Right ventricle myocardium inferior (tissue), 1 donor: ENCODE measurements at places on chromosomes 7 and 10. TPM values are rescaled to one million over a fixed set of nuclear protein-coding genes. Genes with fewer than 3 reads are reported as not detected.

DENND2A gene
- 15.0 TPM for total RNA-seq

GRCh38 chr10:4011136-4011812, 226.3 kb upstream of the KLF6 start:
- DNase-seq: no peak

TUBB8 gene
- total RNA-seq: not detected

DNA sequence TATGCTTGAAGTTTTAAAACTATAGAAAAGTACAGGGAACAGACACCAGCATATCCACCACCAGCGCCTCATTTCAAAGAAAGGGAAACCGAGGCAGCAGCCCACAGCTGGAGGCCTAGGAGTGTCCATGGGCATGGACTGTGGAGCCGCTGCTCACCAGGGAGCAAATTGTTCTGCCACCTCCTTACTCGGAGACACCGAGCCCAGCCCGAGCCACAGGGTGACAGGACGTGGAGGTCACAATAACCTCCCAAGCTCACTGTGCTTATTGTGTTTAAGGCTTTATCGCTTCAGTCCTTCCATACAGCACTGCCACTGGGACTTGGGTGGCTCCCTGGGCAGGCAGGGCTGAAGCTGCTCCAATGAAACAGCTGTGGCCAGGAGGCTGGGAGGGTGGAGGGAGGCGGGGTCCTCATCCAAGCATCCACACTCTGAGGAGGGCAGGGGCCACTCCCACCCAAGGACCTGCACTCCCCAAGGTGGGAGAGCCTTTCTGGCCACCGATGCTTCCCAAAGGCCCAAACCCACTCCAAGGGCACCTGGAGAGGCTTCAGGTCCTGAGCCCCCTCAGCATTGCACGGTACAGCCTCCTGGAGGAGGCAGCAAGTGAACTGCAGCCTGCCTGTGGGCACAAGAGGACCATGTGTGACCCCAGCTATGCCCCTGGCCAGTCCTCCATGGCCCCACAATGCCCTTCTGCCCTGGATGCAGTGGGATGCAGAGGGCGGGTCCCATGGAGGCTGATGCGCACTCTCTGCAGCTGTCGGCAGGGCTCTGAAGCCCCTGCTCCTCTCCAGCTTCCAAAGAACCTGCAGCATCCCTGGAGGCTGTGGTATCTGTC, 38.7 kb upstream of the RET start:
- no peak for DNase-seq

GRCh38 chr10:95742485-95742884, 13.5 kb upstream of the ENTPD1 start:
- DNase-seq: no peak

SDK1 gene
- total RNA-seq: 2.3 TPM

DNA sequence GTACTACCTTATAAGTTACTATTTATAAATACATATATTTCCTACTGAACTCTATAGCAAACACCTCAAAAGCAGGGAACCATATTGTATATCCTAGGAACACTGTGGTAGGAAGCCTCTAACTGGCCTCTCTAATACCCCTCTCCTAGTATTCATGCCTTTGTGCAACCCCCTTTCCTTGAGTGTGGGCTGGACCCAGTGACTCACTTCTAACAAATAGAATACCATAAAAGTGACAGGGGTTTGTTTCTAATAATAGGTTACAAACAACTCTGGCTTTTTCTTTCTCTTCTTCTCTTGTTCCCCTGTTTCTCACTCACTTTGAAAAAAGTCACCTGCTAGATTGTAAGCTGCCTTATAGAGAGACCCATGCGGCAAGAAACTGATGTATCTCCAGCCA, 51.6 kb upstream of the MACC1 start:
- DNase-seq: no peak

DNA sequence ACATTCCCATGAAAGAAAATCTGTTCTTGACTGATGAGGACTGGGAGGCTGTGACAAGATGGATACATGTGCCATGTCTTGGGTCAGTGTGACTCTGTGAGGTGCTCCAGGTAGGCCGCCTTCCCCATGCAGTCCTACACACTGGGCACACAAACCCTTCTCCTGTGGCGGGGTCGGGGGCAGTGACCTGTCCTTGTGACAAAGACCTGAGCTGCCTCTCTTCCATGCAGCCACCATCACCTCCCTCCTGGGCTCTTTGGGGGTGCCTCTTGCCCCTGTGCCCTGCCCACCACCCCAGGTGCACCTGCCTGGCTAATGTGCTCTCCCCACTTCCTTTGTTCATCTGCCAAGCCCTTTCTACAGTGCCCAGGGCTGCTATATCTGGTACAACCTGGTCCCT, 35.7 kb upstream of the DMBT1 start:
- DNase-seq: no peak

GRCh38 chr7:135239263-135239662, 5.6 kb downstream of the STRA8 start:
- DNase-seq: no peak

DNA sequence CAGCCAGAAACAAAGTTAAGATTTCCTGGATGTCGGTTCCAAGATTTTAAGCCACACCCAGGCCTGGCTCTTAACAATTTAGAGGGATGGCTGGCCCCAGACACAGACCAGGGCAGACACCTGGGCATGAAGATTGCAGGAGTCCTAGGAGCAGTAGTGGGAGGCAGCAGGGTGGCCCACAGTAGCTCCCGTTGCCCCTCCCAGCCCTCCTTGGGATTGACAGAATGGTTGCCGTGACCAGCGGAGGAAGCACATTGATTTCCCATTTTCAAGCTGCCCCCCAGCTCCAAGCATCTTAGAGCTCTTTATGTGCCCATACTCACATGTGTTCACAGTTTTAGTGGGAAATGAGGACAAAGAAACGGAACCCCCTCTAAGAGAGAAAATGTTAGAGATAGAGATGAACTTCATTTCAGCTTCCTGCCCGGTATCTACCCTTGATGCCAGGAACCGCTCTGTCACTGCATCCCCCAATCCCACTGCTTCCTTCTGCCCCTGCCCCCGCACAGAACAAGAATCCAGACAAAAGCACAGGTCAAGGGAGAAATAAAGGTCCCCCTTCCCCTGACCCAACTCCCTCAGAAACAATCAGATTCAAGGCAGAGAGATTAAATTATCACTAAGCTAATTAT, 101.1 kb downstream of the PLXNA4 start:
- DNase-seq: no peak

CNTNAP2 gene
- 0.65 TPM for total RNA-seq

DNA sequence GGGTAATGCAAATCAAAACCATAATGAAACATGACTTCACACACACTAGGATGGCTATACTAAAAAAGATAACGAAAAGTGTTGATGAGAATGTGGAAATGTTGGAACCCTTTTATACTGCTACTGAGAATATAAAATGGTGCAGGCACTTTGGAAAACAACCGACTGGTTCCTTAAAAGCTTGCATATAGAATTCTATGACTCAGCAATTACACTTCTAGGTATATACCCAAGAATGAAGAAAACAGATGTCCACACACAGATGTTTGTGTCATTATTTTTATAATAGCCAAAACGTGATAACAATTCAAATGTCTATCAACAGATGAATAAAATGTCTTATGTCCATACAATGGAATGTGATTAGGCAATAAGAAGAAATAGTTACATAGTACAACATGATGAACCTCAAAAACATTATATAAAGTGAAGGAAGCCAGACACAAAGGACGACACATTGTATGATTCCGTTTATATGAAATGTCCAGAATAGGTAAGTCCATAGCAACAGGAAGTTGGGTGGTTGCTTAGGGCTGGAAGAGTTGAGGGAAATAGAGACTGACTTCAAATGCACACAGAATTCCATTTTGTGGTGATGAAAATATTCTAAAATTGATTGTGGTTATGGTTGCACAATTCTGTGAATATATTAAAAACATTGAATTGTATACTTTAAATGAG, 148.3 kb upstream of the PHYHIPL start:
- no peak for DNase-seq

MUC3A gene
- total RNA-seq: 0.51 TPM

PAPOLB gene
- 0.08 TPM for total RNA-seq

GRCh38 chr10:80861882-80862281, 324.2 kb downstream of the SH2D4B start:
- no peak for DNase-seq

ACTL6B gene
- not detected for total RNA-seq

DNA sequence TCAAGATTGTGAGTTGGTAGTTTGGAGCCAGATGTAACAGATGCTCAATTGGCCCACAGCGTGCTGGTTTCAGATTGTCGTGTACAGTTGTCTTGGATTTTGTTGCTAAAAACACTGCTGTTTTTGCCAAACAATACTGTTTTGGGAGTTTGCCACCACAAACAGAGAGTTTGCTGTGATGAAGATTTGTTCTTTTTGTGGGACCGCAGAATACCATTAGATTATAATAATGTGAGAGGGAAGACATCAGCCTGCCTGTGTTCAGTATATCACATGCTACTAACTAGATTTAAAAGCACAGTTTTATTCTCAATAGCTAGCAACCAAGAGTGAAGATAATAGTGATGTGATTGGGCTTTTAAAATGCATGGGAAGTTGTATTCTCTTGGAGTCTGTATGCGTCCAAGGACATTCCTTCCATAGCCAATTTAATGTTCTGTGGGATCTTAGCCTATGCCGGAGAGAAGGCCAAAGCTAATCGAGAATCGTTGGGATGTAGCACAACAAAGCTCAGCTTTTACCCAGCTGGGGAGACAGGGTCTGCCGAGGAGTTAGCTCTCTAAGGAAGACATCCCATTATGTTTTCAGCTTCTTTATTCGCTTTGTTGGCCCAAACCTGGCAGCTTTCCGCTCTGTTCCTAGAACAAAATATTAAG, 18.7 kb upstream of the ITGA8 start:
- DNase-seq: no peak

GRM3 gene
- total RNA-seq: not detected

DNA sequence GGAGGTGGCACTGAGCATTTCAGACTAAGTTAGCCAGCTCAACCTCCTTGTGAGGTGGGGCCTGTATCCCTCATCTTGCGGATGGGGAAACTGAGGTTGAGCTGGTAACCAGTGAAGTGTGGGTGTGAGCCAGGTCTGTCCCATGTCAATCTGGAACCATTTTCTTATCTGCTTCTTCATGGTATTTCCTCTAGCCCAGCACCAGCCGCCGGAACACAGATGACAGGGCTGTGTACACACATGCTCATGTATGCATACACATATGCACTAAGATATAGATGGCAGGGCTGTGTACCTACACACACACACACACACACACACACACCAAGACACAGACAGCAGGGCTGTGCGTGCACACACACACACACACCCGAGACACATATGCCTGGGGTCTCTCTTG, 18.5 kb downstream of the RAMP3 start:
- no peak for DNase-seq

- DNase-seq: no peak
These were observed 19.4 kb upstream of the IL15RA start for GRCh38 chr10:5996696-5997095.

CRHR2 gene
- total RNA-seq: 0.35 TPM

TSPAN13 gene
- 16.7 TPM for total RNA-seq

GRCh38 chr7:3380886-3381685, 80.0 kb downstream of the SDK1 start:
- no peak for DNase-seq

HELLS gene
- 2.3 TPM for total RNA-seq

- DNase-seq: no peak
These were observed 120.8 kb upstream of the CDCA7L start for GRCh38 chr7:22066522-22066921.

CALML3 gene
- total RNA-seq: not detected

DNA sequence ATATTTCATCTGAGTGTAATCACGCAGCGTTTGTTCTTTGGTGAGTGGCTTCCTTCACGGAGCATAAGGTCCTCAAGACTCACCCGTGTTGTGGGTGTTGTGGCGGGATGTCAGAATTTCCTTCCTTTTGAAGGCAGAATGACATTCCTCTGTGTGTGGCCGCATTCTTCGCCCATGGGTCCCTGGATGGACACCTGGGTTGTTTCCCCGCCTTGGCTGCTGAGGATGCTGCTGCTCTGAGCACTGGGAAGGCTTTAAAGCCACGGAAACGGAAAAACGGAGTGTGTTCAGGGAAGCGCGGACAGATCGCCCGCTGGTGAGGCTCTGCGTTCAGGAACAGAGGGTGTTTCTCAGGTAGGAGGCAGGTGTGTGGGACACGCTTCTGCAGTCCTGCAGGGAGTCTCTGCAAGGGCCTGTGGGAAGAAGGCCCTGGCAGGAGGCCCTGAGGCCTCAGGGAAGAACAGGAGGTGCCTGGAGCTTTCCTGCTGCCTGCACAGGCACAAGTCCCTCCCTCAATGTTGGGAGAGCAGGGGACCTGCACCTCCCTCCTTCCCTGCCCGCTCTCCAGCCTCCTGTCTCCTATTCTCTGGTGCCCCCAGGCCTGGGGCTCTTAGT, 35.7 kb upstream of the SHH start:
- no peak for DNase-seq

DNA sequence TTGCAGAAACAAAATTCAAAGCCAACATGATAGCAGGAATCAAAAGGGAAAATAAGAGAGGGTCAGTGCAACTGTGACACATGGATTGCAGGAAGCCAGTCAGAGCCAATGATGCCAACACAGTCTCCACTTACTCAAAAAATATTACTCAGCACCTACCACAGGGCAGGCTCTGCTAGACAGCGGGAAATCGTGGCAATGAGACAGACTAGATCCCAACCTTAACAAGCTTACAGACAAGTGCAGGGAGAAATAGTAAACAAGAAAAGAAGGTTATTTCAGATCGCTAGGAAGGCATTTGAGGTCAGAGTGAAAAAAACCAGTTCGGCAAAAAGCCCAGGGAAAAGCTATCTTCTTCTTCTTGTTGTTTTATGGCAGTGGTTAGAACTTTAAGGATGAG, 45.2 kb upstream of the NPFFR1 start:
- no peak for DNase-seq

- DNase-seq: no peak
These were observed 386.1 kb upstream of the LRGUK start for GRCh38 chr7:133741078-133741477.

MMP21 gene
- not detected for total RNA-seq

DNA sequence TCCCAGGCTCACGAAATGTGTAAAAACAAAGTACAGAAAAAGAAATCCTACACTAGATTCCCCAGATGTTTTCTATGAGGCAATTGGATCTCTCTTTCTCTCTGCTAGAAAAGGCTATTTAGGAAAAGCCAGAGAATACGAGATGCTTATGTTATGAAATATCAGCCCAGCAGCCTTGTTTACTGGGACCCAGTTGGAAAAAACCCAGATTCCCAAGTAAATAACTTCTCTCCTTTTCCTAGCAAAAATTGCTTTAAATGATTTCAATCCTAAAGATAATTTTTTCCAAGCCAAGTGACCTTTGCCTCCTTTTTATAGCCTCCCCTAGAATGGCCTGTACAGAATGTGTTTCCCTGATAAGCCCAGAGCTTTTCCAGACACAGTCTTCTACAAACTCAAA, 199.3 kb downstream of the PLXNA4 start:
- DNase-seq: no peak
